ENCODE measurements at places on chromosomes 7 and 10.

DNA sequence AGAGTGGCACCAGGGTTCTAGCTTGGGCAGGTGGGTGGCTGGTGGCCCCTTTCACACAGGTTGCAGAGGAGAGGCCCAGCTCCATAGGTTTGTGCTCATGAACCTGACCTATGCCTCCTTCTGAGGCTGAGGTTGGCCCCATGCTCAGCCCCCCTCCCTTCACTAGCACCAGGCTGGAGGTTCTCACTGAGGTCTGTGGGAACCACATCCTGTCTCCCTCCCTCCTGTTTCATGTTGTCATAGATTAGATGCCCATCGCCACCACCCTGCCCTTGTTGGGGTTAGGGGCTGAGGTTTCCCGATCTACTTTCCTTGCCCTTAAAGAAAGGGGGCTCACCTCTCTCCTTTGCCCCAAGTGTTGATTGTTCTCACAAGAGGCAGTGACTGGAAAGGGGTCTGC, 14.7 kb downstream of the NEUROG3 start:
- DNase-seq, result no peak

GRCh38 chr10:8084799-8085198, 30.3 kb downstream of the GATA3 start:
- no peak for DNase-seq

DNA sequence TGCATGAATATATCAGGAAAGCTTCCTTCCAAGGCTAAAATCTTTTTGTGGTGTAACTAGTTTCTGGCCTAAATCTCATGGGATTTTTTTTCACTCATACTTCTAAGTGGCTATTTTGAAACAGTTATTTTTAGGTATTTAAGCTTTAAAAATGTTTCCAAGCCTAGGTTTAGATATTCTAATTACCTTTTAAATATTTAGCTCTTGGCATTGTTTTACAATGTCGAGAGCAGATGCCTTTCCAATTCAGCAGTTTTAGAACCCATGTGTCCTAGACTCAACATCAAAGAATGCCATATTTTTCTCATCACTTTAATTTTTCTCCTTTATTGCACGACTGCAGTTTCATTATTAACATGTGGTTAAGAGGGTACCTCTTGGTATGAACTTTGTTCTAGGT, 27.1 kb upstream of the STOX1 start:
- DNase-seq, result no peak

DNA sequence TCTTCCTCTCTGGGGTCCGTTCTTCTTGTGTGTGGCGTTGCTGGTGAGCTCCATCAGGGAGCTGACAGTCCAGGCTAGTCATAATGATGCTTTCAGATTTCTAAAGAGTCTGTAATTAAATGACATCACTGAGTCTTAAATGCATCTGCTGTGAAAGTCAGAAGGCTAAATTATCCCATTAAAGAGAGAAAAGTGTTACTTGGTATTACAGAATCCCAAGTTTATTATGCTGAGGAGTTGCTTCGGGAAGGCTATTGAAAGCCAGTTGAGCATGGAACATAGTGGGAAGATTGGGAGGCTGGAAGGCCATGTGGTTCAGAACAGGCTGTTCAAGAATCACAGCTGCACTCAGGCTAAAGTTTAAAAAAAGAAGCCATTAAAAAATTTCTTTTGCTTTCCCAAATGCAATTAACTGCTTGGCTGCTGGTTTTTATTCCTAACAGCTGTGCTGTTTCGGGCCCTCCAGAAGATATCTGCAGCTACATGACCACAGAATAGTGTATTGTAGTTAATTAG, 342.6 kb upstream of the LRGUK start:
- DNase-seq, result no peak
